ENCODE measurements at places on chromosomes 13 and 19.

DNA sequence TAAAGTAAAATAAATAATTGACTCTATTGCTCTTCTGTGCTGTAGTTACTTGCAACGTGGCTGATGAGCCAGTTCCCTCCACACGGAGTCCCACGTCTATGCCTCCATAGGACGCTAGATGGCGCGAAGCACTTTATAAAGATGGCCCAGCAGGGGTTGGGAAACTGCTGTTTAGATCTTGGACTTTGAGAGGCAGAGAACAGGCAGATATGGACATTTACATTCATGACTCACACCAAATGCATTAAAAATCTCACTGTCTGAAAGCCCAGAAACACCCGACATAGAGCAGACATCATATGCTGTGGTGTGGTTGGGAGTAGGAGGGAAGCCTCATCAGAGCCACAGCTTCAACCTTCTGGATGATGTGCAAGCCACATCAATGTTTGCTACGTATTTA, 643.1 kb upstream of the ARGLU1 start:
- DNase-seq = peak; percentile 56

DNA sequence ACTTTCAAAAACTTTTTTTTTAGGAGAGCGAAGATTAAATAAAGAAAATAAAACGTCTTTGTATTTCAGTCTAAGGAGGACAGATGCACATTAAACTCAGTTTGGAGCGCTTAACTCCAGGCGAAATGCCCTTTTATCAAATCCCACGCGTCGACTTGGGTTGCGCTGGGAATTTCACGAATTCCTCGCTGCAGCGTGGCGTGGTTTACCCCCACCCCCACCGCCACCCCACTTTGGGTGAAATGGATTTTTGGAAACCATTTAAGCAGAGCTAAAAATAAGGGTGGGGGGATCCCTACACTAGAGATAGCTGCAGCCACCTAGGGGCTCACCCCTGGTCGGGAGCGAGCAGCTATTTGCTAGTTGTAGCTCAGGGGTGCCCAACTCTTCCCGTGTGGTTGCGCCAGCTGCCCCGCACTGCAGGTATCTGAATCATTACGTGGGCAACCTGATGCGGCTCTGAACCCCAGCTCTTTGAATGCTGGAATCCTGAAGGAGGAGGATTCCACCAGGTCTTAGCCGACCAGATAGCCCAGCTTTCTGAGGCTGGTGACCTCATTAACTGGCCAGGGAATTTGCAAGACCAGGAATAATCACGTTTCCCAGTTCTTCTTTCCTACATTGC, 6.5 kb upstream of the TSHZ3 start:
- DNase-seq = no peak

DNA sequence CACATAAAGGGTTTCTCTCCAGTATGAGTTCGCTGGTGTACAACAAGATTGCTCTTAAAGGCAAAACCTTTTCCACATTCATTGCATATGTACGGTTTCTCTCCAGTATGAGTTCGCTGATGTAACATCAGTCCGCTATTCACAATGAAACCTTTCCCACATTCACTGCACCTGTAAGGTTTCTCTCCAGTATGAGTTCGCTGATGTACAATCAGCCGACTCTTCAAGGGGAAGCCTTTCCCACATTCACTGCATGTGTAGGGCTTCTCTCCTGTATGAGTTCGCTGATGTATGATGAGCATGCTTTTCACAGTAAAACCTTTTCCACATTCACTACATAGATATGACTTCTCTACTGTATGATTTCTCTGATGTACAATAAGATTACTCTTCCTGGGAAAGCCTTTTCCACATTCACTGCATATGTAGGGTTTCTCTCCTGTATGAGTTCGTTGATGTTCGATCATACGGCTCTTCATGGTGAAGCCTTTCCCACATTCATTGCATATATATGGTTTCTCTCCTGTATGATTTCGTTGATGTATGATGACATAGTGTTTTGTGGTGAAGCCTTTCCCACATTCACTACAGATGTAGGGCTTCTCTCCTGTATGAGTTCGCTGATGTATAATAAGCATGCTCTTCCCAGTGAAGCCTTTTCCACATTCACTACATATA, 6.0 kb upstream of the ZNF614 start:
- no peak for DNase-seq

GRCh38 chr19:36183245-36183628, 31.0 kb upstream of the COX7A1 start:
- no peak for DNase-seq

- no peak for DNase-seq
These were observed 1.4 kb downstream of the ZNF536 start for GRCh38 chr19:30373593-30373992.

DNA sequence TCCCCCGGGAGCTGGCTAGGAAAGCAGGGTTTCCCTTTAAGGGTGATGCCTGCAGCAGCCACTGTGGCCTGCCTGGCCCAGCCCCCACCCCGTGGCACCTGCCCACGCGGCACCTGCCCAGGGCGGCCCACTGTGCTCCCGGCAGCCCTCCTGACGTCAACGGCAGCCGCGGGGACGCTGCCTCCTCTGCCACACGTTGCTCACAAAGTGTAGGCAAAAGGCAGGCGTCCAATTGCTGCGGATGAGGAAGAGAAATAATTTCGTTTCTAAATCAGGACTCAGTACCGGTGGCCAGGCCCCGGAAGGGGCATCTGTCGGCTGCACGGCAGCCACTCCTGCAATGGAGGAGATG, 122.3 kb downstream of the URI1 start:
- DNase-seq = no peak

- DNase-seq = peak; percentile 37
These were observed 15.3 kb downstream of the TTYH1 start for GRCh38 chr19:54430306-54431254.

GRCh38 chr13:46562581-46562980, 9.6 kb downstream of the LRCH1 start:
- no peak for DNase-seq

- no peak for DNase-seq
These were observed 3.5 kb downstream of the KCNN4 start for GRCh38 chr19:43777163-43777695.

DNA sequence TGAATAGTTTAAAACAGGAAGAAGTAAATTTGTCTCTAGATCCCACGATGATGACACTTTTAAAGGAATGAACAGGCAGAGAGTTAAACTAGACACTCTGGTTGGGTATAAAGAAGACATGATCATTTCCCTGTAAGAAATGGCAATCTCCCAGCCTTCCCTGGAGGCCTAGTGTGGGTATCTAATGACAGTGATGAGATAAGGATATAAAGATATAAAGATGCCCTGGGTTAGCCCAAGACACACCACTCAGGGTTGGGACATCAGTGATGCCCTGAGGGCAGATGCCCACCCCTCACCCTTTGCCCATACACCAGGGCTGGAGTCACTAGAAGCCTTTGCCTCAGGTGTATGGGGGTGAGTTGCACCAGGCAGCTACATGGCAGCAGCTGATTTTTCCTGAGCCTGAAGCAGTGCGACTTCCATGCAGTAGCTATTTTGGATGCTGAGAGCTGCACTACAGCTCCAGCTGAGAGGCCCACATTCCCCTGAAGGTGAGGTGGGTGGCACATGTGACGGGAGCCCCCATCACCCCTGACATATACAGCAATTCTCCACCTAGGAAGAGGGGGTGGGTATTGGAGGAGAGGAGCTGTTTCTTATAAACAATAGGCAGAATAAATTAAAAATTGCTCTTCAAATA, 177.5 kb downstream of the NDFIP2 start:
- no peak for DNase-seq

All from inflammatory macrophage treated with lipopolysaccharide for 4 hours (primary cell).